ENCODE measurements at places on chromosomes 5 and 9. TPM values are rescaled to one million over a fixed set of nuclear protein-coding genes. Genes with fewer than 3 reads are reported as not detected.

- DNase-seq, result no peak
Measured at GRCh38 chr9:108516391-108516790, 339.4 kb downstream of the ACTL7B start.

DNA sequence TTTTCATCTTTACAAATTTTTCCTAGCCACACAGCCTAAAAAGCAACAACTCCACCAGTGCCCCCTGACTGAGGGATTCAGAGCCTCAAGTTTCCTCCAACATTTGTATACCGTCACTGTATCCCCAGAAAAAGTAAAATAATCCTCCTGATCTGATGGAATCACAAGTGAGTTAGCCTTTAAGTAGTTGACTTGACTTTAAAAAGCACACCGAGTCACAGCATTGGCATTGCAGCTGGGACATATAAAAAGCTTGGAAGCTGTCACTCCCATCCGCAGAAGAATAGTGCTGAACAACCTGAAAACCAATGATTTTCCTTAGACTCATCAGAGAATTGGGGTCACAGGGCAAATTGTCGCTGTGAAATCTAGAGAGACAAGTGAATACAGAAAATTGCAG is 41.6 kb upstream of the FBN2 start:
- no peak for DNase-seq

- peak; percentile 91 for DNase-seq
Measured at GRCh38 chr5:124706729-124707361, 39.6 kb downstream of the ZNF608 start.

DNA sequence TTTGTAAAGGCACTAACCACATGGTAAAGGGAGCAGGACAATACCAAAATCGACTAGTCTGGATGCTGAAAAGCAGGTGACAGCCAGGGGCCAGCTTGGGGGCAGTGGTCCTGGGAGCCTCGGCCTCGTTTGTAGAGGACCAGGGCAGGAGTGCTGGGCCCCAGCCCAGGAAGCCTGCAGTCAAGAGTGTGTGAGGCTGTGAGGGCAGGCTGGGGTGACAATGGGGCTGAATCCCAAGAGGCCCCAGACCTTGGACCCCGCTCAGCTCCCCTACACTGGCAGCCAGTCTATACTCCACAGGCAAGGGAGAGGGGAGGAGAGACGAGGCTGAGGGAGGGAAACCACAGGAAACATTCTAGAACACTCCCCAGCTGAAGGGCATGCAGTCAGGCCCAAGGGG is 2.6 kb upstream of the INPP5E start:
- no peak for DNase-seq

- DNase-seq, result peak; percentile 52
Measured at GRCh38 chr5:128213340-128213739, 129.8 kb downstream of the SLC12A2 start.

BRIX1 gene
- 30.4 TPM for total RNA-seq

SLC27A6 gene
- total RNA-seq, result 10.1 TPM

ZFP37 gene
- total RNA-seq, result 5.5 TPM

PCDHA12 gene
- 0.20 TPM for total RNA-seq
